ENCODE measurements at places on chromosomes 5 and 9.

GRCh38 chr5:31413030-31413812 is 118.7 kb downstream of the DROSHA start:
- DNase-seq: no peak

DNA sequence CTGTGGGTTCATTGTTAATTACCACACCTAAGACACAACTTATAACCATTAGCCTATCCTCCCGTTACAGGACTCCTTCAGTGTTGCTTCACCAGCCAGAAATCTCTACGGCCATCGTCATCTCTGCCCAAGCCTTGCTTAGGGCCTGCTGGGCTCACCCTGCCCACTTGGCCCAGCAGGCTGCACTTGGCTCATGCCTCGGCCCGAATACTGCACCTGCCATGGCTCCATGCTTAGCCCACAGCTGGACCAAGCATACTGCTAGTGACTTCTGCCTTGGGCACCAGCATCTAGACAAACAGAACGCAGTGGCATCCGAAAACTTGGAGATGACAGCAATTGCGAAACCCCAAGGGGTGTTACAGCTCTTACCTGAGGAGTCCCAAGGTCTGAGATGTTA is 2336.0 kb upstream of the ACO1 start:
- no peak for DNase-seq

DNA sequence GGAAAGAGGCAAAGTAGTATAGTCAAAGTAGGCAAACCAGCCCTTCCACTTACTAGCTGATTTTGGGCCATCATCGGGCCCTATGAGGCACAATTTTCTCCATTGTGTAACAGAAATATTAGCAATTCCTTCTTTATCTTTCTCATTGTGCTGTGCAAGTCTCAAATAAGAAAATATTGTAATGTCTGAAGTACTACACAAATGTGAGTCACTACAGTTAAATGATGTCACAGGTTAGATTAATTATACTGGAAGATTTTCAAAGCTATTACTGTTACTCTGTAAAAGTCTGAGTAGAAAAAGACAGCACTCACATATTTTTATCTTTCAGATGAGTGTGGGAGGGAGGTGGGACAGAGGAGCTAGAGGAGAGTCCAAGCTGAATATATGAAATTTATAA is 12.4 kb upstream of the TMC1 start:
- no peak for DNase-seq

- DNase-seq: no peak
Measured at GRCh38 chr5:101458587-101458986, 555.5 kb upstream of the ST8SIA4 start.

- DNase-seq: no peak
Measured at GRCh38 chr5:178149199-178149932, 4.3 kb downstream of the NHP2 start.

DNA sequence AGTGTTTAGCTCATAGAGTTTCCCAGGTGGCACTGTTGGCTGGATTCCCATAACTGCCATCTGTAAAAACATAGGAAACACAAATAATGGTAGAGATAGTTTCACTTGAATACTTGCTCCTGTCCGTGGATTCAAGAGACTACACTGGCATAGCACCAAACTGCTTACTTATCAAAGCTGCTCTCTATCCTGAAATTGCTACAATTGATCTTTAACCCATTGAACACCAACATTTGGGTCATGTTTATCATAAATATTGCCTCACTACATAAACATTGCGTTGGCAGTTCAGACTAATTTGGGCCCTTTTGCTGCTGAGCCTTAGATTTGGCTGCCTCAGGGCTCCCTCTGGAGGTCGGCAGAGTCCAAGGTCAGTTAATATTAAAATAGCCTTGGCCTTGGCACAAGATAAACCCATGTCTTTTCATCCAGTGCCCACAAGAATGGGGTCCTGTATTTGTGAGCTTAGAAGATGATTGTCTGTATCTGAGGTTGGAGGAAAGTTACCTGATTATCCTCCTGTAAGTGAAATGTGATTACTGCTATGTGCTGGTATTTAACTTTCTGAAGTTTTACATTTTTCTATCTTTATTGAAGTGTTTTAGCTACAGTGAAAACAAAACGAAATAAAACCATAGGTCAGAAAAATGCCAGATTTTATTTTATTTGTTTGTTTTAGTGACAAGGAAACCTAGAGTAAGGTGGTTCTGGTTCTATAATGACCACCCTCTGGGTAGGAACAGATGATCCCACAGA is 4.0 kb upstream of the RANBP3L start:
- peak; percentile 34 for DNase-seq

DNA sequence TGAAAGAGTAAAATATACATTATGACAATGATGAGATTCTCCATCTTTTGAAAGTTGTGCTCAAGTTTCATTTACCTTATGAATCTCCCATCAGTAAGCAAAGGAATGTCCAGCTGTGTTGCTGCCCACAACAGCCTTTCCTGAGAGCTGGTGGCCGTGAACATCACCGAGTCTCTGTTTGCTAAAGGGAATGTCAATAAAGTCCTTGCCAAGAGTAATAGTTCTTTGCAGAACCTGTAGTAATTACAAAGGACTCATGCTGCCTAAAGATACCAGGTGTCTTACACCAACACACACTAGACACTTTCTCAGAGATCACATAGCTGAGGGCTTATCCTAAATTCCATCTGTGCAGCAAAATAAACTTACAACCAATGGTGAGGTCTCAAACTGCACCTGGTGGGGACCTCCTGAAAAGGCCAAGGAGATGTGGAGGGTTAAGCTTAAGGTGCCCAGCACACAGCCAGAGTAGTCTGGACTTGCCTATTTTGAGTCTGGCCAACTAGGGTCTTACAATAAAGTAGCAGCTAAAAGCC is 111.1 kb upstream of the DAPK1 start:
- DNase-seq: no peak

GRCh38 chr5:16544607-16545374 is 72.0 kb downstream of the RETREG1 start:
- DNase-seq: no peak

DNA sequence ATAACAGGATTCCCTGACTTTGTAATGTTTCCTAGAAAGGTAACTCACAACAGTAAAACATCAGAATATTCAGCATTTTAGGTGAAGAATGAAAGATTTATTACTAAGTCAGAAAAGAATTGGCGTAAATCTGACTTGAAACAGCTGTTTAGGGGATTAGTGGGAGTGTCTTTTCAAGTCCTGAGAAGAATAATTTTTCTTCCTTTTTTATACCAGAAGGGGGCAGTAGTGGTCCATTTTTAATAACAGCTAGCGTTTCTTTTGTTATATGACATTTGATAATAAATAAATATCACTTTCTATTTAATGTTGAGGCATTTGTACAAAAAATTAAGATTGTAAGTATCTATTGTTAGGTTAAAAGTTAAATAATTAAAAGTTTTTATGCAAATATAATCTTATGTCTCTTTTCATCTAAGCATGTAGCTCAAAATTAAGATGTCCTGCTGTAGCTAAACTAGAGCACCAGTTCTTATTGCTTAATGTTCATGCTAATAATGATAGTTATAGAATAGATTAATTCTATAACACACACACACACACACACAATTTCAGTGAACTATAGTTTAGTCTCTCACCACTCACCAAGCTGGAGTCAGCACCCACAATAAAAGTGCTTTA is 258.7 kb upstream of the ARRDC3 start:
- DNase-seq: no peak

- no peak for DNase-seq
Measured at GRCh38 chr9:136331556-136332481, 4.5 kb downstream of the GPSM1 start.

- DNase-seq: no peak
Measured at GRCh38 chr5:14365831-14366430, 215.7 kb upstream of the OTULINL start.

DNA sequence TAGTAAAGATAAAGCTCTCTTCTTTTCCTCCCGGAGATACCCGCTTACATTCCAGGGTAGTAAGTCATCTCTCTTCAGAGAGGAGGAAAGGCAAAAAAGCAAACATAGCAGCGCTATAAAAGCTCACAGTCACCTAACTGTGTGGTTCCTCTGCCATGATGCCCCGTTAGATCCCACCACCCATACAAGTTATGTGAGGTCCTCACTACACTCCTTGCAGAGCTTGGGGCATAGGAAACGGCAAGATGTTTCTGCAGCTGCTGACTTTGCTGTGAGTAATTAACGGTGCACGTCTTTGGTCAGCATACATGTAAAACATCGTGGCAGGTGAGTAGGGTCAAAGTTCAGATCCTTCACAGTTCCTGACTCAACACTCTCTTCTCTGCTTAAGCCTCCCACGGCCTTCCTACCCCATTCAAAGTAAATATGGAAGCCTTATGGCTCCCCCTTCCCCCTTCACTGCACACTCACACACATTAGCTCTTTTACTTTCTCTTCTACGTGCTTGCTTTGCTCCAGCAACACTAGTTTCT is 218.9 kb downstream of the DIRAS2 start:
- no peak for DNase-seq

- no peak for DNase-seq
Measured at GRCh38 chr5:156434471-156434870, 107.5 kb downstream of the SGCD start.

GRCh38 chr5:18397371-18397770 is 763.1 kb downstream of the TAF11L14 start:
- no peak for DNase-seq

DNA sequence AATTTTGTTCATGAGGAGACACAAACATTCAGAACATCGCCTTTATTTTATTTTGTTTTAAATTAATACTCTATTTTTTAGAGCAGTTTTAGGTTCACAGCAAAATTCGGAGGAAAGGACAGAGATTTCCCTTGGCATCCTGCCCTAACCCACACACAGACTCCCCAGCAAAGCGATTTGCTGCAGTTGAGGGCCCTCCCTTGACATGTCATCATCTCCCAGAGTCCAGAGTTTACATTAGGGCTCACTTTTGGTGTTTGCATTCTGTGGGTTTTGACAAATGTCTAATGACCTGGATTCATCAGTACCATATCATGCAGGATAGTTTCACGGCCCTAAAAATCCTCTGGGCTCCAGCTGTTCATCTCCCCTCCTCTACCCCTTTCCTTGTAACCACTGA is 33.6 kb upstream of the COL5A1 start:
- no peak for DNase-seq

- DNase-seq: no peak
Measured at GRCh38 chr9:76537150-76537646, 78.2 kb downstream of the GCNT1 start.

DNA sequence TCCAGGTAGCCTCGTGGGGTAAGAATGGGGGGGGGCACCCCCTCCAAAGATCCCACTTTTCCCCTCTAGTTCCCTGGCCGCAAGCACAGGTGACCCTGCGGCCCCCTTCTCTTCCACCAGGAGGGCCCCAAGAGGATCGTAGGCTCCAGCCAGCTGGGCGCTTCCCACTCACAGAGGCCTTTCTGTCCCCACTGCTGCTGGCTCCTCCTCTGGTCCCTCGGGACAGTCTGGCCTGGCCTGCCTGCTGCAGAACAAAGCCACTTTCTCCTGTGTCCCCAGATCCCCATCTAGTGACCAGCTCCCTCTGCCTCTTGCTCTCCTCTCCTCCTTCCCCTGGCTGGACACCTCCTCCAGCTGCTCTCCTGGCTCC is 534 bp upstream of the SAPCD2 start:
- DNase-seq: peak; percentile 57

GRCh38 chr5:51373880-51374523 is 9.2 kb upstream of the ISL1 start:
- DNase-seq: no peak

DNA sequence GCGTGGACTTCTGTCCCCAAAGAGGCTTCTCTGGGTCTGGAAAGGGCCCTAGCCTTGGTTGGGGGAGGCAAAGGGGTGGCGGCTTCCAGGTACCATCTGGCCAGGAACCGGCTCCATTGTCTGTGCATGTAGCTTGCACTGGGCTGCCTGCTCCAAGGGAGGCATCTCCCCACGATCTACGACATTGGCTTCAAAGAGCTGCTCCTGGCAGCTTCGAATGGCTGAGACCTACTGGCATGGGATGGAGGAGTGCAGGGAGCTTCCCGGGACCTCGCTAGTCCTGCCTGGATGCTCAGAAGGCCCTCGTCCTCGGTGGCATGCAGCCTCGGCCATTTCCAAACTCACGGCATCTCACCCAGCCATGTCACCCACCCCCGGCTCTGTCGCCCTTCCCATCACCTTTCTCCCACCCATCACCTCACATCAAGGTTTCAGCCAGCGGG is 137.8 kb downstream of the KCNIP1 start:
- DNase-seq: no peak

DNA sequence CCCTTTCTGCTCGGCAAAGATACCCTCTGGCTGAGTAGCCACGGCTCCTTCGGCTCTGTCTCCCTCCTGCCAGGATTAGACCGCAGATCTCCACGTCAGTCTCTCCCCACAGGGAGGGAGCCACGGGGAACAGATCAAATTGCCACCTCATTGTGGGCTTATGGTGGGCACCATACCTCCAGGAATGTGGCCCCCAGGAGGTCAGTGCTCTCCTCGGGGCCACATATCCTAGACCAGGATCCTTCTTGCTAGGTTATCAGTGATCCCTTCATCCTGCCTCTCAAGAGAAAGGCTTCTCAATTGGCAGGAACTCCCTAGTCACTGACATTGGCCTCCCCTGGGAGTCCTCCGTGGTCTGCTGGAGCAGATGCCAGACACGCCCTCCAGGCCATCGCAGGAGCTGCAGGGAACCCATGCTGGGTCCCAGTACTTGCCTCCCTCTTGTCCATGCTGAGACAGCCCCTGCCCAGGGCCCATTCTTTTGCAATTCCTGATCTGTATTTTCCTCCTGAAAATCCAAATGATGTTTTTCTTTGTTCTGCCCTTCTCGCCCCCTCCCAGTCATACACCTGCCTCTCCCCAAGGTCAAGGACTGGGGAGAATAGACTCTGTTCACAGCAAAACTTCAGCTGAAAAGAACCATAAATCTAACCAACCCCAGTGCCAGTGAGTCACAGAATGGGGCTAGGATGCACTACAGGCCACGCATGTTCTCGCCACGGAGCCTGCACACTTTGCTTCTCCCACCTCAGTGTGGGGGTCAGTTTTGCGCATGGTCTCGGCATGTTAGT is 31.6 kb upstream of the ENHO start:
- no peak for DNase-seq

- peak; percentile 46 for DNase-seq
Measured at GRCh38 chr5:79025054-79025472, 40.0 kb upstream of the ARSB start.

GRCh38 chr5:78757269-78758053 is 108.9 kb upstream of the LHFPL2 start:
- no peak for DNase-seq

All from GM13976 (cell line).